NCI-H2227 treated with DMSO at 0.1 percent for 48 hours (cell line): ENCODE measurements at places on chromosomes 6 and 20.
A peak's percentile ranks its signal among the peaks of the same experiment; 100 is the strongest.

GRCh38 chr20:19779634-19780033 lies 21.6 kb downstream of the RIN2 start:
- no peak for DNase-seq

DNA sequence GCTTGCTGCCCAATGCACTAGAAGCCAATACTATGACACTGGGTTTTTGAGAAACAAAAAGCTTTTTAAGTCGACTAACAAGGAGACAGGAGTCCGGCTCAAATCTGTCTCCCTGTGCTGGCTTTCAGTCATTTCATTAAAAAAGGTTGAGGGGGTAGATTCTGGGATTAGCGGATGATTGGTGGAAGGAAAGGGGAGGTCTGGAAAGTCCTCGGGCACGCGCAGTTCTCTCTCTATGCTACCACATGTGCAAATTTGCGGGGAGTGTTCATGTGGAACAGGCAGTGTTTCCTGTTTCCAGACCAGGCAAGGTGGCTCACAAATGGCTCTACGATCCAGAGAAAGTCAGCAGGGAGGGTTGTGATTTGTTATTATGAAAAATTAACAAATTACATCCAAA lies 89.1 kb upstream of the TOX2 start:
- DNase-seq, result no peak

DNA sequence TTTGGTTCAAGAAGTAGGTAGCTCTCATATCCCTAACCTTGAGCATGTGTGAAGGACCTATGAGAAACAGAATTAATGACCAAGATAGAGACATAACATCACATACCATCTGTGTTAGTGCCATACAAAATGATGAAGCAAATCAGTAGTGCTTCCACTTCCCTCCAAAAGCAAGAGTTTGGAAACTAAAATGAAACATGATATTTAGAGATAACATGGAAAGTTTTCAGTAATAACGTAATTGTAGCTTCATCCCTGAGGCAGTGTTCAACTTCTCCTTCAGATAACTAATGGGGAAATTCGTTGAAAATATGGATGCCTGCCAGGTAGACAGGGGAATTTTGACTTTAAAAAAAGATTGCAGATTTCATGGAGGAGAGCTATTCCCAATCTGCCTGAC lies 248.4 kb upstream of the IRAK1BP1 start:
- DNase-seq, result no peak

DNA sequence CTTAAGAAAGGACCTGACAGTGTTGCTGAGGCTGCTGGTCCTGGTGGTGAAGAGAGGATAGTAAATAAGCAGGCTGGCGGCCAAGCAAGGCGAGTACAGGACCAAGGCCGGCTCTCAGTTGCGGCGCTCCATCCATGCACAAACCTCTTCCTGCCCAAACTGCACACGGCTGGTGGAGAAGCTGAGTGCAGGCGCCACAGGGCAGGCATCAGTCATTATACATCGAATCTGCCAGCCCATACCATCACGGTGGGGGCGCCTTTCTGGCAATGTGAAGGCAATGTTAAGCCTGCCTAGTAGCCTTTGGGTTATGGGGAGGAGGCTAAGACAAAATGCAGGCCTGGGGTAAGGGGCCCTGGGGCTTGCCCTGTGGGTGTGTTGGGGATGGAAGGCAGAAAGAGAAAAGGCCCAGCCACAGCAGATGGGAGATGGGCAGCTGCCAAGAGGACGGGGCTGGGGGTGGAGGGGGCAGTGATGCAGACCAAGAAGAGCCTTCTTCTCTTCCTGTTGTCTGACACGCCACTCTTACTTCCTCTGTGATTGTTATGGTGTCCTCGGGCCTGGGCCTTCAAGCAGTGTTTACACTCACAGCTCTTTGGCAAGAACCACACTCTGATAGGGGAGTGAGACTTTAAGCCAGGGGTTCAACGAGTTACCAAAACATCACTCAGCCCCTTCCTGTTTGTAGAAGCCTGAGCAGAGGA lies 20.3 kb upstream of the KCNK16 start:
- DNase-seq, result no peak

GRCh38 chr20:52748990-52749389 lies 223.2 kb upstream of the TSHZ2 start:
- no peak for DNase-seq

DNA sequence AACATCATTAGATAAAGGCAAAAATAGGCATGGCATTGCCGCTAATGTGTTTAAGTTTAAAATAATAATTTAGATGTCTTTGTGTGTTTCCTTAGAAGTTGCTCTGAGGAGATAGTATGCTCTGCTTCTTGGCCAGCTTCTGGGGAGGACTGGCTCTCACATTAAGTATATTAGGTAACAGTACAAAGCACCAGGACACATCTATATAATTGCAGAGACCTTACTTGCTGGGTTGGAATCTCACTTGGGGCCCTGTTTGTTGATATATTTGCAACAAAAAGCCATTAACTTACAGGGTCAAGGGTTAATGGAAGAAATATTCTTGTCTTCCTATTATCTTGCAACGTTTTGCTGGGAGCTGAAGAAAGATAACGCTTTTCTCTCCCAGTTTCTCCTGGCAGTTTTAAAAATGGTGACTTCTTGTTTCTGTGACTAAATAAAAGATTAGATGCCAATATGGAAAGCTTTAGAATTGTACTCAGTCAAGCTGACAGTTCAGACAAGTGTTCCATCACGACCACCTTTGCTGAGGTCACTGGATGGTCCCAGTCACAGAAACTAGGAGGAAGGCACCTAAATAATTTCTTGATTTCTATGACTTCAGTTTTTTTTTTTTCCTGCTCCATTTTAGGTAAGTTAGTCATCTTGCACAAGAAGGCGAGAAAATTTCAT lies 462.3 kb upstream of the FLRT3 start:
- DNase-seq, result no peak

DNA sequence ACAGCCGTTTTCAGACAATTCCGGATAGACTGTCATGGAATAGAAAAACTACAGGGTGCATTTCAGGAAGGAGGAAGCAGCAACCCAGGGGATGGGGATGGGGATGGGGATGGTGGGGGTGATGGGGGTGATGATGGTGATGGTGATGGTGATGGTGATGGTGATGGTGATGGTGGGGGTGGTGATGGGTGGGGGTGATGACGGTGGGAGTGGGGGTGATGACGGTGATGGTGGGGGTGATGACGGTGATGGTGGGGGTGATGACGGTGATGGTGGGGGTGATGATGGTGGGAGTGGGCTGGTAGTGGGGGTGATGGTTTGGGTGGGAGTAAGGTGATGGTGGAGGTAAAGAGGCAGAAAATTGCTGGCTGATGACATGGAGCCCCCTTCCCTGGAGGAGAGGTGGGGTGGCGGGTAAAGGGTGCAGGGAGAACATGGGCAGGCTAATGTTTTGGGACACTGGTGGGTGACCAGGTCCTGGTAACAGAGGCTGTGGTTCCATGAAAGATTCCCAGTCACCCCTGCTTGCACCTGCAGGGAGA lies 17.5 kb downstream of the LAMA5 start:
- no peak for DNase-seq

DNA sequence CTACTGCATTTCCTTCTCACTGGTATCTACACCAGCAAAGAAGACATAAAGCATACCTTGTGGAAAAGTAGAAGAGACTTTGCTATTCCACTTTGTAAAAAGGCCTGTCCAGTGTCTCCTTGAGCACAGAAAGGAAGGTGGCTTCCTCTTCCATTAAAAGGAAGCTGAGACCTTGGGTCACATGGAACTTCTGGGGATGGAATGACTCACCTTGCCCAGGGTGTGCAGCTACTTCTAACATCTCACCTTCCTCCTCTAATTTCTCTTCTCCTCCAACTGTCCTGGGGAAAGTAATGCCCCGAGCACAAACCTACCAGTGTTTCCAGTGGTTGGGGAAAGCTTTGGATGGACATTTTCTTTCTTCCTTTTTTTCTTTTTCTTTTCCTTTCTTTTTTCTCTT lies 848.8 kb upstream of the MAP3K7 start:
- no peak for DNase-seq

DNA sequence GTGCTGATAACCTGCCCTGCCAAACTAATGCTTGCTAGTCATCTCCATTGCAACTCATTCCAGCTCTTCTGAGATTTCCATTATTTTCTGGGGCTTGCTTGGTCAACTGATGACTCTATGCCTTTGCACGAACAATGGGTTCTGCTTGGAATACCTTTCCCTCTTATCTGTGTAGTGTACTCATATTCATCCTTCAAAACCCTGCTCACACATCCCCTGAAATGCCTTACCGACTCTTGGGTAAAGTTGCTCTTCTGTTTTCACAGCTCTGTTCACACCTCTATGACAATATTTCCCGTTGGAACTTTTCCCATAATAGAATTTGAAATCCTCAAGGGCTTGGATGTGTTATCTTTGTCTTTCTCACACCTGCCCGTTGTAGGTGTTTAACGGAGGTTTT lies 331.0 kb upstream of the SOX4 start:
- DNase-seq, result no peak

GRCh38 chr20:48025661-48026060 lies 240.4 kb upstream of the SULF2 start:
- no peak for DNase-seq

DNA sequence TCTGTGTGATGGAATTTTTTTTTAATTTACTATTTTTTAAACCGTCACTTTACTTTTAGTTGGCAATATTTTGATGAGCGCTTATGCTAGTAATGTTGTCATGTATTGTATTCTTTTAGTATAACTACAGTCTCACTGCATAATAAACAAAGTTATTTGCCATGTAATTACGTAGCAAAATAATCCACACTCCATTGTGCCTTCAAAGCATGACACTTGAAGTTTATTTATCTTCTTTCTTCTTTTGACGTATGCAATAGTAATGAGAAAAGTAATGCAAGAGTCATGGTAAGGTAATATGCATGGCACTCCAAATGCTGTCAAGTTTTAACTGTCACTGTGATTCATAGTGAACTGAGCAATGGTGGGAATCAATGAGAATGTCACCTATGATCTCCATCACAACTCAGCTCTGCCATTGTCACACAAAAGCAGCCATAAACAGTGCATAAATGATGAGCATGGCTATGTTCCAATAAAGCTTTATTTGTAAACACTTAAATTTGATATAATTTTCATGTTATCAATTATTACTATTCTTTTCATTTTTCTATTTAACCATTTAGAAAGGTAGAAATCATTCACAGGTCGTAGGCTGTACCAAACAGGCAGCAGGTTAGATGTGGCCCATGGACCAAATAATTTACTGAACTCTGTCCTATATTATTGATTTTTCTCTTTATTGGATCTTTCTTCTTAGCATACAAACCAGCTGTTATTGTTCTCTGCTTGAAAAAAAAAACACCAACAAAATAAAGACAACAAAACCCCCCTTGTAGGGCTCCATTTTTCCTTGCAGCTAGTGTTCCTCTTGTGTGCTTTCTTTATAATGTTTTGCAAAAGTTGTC lies 27.1 kb downstream of the RNF217 start:
- no peak for DNase-seq

- peak; percentile 32 for DNase-seq
These were observed 82.7 kb upstream of the DUSP22 start for GRCh38 chr6:209432-210103.

GRCh38 chr6:165814679-165815078 lies 151.6 kb upstream of the PDE10A start:
- DNase-seq, result no peak

DNA sequence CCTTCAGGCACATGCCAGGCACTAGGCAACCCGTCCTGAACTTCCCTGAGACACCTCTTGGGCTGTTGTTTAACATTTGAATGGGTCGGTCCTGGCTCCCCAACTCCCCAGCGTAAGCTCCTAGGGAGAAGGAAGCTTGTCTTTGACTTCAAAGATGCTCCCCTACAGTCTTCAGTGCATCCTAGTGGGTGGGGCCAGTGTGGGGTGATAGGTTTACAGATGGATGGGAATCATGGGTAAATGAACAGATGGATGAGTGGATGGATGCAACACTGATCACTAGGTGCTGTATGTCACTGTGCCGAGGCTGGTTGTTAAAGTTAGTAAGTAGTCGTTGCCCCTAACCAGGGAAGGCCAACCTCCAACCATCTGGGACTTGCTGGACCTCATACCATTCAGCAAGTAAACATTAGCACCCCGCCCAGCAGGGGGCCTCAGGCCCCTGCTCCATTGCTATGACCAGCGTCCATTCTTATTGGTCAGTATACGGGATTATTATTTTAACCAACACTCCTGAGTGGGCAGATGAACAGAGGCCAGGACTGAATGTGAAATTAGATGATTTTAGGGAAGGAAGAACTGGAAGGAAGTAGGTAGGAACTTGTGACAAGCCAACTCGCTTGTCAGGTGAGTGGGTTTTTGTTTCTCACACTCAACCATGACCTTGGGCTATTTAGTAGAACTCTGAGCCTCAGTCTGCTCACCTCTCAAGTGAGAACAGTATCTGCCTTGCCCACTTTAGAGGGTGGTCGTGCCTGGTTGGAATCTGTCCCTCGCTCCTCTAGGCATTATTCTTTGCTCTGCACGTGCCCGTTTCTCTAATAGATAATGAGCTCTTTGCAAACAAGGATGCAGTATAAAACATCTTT lies 82.9 kb upstream of the FOXP4 start:
- DNase-seq, result no peak

- no peak for DNase-seq
These were observed 1.5 kb downstream of the PPP1R14C start for GRCh38 chr6:150144294-150144868.

GRCh38 chr20:4681401-4681800 lies 40.3 kb upstream of the PRND start:
- DNase-seq, result no peak

- DNase-seq, result no peak
These were observed 33.1 kb downstream of the TMEM14A start for GRCh38 chr6:52704060-52704459.

DNA sequence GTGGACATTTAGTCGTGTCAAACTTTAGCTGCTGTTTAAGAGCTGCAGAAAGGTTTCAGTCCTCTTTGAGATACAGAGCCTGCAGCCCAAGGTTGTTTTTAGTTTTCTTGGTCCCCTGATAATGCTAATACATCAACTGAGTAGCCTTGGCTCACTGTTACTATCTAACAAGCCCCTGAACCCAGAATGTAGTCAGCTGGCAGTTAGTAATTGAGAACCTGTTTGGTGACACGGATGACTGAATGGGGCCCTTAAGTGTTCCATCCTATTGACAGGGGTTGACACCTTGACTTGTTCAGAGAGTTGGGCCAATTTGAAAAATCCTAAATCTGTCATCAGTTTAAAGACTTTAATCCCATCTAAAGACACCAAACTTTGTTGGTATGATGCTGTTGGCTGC lies 2.8 kb downstream of the RTN4IP1 start:
- DNase-seq, result no peak

- DNase-seq, result no peak
These were observed 13.5 kb upstream of the MLIP start for GRCh38 chr6:54097753-54098152.
